NCI-H1105 (cell line): ENCODE measurements at places on chromosomes 7 and 10.

- peak; percentile 66 for DNase-seq
These were observed 74.5 kb downstream of the LANCL2 start for GRCh38 chr7:55439627-55440026.

DNA sequence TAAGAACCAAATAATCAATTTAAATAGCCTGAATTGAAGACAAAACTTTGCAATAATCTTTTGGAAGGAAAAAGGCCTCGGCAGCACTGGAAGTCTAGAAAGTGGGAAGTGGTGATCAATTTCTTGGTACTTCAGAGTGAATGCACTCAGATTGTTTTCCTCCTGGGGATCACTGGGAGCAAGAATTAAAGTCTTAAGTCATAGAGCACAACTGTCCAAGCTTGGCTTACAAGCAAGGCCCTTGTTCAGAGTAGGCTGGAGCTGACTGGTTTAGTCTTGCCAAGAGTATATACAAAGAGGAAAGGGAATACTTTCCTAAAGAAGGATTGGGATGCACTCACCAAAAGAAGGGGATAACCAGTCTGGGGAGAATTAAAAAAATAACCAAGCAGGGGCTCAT lies 637.1 kb downstream of the CCSER2 start:
- no peak for DNase-seq

GRCh38 chr7:42662862-42663261 lies 249.0 kb downstream of the C7orf25 start:
- DNase-seq = no peak

DNA sequence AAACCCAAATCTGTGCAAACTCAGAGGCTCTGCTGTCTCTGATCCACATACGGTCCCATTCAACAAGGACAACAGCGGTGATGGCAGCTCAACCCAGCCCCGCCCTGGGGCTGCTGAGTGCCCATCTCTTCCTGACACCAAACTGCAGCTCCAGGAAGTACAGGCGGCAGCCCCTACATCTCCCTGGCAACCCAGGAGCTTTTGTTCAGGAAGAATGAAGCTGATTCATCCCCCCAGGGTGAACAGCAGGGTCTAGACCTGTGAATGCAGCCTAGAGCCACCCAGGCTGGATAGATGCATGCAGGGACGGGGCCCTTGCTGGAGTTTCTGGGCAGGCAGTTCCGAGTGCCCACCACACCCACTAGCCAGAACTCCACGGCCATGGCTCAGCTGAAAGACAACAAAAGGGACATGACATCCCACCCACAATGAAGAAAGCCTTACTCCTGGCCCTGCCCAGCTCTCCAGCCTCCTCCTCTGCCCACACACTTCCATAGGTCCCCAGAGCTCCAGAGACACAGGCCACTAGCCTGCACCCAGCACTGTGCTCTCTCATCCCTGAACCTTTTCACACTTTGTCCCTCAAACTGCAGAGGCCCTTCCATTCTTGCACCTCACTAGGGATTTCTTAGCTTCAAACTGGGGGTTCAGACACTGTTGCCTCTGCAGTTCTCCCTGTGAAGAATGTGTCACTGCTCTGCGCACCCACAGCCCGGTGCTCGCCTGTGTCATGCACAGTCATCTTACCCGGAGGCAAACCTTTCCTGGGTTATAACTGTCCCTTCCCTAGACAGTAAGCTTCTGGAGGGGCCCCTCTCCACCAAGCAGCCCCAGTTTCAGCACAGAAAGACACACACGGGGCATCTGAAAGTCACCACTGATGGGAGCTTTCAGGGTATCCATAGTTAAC lies 99.1 kb downstream of the GRID1 start:
- no peak for DNase-seq

DNA sequence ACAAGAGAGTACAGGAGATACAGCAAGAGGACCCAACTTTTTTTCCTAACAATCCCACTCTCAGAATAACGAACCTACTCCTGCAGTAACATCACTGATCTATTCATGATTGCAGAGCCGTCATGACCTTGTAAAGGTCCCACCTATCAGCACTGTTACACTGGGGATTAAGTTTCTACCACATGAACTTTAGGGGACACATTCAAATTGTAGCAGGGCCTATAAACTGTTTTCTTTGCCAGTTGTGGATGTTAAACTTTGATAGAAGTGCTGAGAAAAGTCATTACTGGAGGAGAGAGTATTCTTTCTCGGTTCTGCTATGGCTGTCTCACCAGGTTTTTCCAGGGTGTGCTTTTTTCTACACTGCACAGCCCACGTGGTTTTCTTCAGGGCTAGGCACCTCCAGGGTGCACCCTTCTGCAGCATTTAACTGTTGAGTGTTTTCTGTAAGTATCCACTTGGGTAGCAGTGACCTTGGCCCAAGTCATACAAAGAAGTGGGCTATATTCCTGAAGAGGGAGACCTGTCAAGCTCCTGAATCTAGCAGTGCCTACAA lies 131.6 kb upstream of the AHR start:
- no peak for DNase-seq

- DNase-seq = no peak
These were observed 239.6 kb downstream of the PHF14 start for GRCh38 chr7:11213266-11213665.

GRCh38 chr10:110980807-110981206 lies 61.4 kb downstream of the SHOC2 start:
- DNase-seq = no peak

DNA sequence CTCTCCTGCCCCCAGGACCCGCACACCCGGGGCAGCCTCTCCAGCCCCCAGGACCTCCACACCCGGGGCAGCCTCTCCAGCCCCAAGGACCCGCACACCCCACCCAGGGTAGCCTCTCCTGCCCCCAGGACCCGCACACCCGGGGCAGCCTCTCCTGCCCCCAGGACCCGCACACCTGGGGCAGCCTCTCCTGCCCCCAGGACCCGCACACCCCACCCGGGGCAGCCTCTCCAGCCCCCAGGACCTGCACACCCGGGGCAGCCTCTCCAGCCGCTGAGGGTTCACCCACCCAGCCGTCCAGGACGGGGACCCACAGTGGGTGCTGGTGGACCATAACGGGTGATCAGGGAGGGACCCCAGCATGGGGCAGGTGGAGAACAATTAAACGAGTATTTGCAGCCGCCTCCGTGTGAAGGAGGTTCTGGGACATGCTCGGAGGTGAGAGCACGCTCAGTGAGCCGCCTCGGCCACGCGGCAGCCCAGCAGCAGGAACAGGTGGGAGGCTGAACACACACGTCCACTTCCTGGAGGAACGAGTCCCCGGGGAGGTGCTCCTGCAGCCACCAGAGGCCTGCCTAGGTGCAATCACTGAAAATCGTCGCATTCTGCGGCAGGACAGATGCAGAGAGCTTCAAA lies 107.9 kb downstream of the PDGFA start:
- DNase-seq = no peak

DNA sequence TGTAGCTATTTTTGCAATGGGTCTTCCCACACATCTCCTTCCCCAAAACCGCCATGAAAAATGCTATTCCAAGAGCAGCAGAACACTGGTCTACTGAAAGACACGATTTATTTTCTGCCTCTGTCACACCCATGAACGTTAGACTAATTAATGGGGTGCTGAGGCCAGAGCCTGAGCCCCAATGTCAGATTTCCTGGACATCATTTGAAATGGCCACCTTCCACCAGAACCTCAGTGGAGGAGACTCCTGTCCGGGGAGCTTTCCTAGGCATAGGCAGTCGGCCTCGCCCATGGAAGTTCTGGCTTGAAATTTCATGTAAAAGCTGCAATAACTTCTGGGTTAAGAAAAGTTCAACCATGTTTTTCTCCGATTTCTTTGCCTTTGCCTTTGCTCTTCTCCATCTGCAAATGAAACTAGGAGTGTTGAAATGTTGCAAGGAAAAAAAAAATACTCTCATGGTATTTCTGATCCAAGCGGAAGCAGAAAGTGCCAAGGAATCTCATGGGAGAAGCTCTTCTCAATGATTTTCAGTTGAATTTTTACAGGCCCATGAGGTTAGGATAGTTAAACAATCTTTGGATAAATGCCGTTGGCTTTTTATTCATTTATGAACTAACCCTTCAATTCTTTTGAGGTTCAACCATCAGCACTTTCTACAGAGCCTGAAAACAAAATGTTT lies 570.8 kb upstream of the MGMT start:
- DNase-seq = no peak

DNA sequence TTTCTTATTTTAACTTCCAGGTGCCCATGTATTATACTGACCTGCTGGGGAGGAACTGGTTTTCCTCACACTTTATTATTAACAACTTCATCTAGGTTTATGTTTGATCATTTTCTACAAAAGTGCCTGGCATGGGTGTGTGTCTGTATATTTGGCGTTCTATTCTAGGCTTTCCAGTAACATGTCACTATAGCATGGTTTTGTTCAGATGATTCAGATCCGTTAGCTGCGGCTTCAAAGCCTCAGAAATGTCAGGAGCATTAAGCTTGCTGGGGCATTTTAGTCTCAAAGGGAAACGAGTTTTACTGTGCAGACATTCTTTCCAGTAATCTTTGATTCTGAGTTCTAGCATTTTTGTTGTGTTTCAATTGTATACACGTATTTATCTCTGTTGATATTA lies 2.3 kb downstream of the INPP5A start:
- DNase-seq = no peak

GRCh38 chr10:63698787-63699150 lies 177.6 kb downstream of the REEP3 start:
- no peak for DNase-seq

- DNase-seq = no peak
These were observed 30.4 kb downstream of the RUNDC3B start for GRCh38 chr7:87658553-87658952.

- DNase-seq = no peak
These were observed 46.1 kb downstream of the UBE2H start for GRCh38 chr7:129906700-129907099.

GRCh38 chr7:27866828-27867672 lies 127.1 kb downstream of the TAX1BP1 start:
- no peak for DNase-seq

DNA sequence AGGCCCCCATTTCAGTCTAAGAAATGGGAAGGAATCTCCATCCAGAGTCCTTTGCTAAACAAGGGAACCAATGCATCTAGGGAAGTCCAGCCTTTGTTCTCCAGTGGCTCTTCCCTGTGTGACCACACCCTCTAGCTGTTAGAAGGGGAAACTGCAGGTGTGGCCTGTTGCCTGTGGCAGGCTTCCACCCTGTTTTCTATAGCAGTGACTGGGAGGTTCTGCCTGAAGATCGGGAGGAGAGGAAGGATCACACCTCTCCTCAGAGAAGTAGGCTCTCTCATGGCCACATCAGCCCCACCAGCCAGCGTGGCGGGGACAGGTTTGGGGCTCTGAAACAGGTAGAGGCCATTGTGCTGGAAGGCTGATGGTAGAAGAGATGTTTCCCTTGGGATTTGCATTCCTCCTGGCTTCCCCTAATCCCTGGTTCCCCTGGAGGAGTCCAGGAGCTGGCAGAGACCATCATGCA lies 47.7 kb upstream of the TRIM8 start:
- peak; percentile 19 for DNase-seq

DNA sequence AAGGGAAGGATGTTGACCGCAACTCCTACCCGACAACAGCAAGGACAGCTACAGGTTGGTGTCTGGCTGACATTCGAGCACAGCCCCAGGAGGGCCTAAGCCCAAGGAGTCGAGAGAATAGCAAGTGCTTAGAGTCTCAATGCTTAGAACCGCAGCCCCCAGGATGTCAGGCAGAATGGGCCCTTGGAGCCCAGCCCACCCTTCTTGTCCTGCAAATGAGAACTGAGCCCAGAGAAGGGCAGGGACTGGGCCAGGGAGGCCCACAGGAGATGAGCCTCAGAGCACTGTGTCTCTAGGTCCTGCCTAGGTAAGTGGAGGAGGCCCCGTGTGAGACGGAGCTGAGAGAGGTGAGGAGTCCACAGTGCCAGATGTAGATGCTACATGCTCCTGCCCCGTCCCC lies 173.3 kb upstream of the ZMIZ1 start:
- no peak for DNase-seq

DNA sequence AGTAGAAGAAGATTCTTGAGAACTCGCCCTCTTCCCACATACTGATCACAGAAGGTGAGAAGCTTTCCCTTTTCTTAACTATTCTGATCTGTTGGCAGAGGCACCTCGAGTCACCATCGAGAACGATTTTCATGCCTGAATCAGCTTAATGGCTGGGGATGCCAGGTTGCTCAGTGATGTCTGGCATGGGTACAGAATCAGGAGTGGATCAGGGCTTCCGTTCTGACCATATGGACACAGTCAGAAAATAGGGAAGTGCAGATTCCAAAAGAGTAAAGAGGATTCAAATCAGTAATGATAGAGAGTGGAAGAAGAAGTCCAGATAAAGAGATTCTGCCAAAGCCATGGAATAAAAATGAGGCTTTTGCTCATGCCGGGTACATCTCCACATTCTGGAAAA lies 52.0 kb upstream of the GRB10 start:
- no peak for DNase-seq

- no peak for DNase-seq
These were observed 8.0 kb downstream of the KLF6 start for GRCh38 chr10:3776796-3777571.

DNA sequence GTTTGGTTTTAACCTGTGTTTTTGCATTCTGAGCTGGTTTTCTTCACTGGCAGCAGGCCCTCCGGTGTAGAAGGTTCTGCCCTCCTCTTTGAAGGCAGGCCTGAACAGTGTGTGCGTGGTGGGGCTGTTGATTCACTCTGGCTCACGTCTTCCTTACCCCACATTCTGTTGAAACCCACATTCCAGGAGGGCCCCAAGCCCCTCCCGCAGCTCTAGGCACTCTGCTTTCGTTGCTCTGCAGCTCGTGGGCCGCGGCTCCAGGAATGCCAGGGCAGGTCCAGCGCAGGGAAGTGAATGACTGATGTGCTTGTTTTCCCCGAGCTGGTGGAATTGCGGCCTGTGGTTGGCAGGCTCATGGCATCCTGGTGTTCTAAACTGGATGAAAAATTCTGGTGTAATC lies 49.0 kb downstream of the HTRA1 start:
- no peak for DNase-seq

DNA sequence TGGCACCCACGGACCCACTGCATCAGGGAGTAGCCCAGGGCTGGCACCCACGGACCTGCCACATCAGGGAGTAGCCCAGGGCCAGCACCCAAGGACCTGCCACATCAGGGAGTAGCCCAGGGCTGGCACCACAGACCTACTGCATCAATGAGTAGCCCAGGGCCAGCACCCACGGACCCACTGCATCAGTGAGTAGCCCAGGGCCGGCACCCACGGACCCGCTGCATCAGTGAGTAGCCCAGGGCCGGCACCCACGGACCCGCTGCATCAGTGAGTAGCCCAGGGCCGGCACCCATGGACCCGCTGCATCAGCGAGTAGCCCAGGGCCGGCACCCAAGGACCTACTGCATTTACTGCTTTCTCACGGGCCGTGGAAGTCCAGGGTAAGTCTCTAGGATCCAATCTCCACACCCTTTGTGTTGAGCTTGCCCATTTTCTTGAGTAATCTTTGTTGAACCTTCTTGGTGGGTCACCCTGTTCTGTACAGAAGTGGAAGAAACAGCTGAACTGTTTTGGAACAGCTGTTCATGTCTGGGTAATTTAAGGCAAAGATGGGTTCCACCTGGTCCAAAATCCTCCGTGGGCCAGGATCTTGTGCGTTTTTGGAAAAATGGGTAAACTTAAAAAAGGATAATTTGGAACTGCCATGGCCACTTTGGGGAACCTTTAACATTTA lies 69.0 kb downstream of the VIPR2 start:
- no peak for DNase-seq
